DMS153 (cell line): ENCODE measurements at places on chromosomes 16 and 17.
A peak's percentile ranks its signal among the peaks of the same experiment; 100 is the strongest.

DNA sequence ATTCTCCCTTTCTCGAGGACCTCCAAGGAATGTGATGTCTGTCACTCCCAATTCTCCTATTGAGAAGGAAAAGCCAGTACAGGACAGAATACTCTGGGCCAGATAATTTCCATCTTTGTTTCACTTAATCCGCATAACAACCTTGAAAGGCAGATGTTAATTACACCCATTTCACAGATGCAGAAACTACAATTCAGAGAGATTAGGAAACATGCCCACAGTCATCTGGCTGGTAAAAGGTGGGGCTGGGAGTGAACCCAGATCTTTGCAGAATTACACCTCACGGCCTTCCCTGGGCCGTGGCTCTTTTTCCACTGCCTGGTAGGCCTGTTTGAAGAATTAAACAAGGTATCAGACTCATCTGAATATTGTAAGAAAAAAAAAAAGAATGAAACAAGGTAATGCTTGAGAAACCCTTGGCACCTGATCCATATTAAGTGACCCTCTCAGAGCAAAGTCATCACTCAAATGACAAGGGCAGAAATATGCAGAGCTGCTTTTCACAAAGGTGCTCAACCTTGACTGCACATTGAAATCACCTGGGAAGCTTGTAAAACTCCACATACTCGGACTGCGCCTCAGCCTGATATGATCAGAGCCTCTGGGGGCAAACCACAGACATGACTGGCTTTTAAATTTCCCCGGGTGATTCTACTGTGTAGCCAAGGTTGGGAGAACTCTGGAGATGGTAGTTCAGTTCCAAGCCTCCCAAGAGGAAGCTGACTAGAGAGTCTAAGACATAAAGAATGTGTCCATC, 16.6 kb upstream of the G6PC1 start:
- DNase-seq, result no peak

- DNase-seq, result no peak
These were observed 372.8 kb downstream of the TOX3 start for GRCh38 chr16:52174168-52174567.

DNA sequence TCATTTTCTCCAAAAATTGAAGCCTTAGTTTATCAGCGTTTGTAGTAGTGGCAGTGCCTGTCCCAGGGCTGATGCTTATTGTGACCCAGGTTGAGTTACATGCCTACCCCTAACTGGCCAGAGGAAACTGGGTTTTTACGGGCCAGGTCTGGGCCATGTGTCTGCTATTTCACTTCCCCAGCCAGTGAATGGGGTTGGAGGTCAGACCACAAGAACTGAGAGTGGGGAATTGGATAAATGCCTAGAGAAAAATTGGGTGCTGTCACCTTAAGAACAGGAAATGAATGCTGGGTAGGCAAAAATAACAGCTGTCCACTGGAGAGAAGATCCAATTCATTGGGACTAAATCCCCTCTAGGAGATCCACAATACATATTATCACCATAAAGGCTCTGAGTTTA, 5.2 kb downstream of the ADPRM start:
- no peak for DNase-seq

DNA sequence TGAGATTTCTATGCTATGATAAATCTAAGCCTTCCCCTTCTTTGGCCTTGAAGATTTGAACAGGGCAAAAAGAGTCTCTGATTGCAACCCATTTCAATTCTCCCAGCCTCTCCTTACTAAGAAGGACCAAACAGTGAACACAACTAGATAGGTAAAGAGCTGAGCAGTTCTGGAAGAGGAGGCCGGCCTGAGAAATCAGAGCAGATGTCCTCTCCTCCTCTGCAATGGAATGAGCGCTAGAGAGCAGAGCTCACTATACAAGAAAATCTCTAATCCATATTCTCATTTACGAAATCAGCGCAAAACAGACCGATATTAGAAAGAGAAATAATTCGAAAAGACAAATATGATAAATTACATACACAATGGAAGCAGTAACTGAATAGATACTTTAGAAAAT, 124.2 kb downstream of the CDK5R1 start:
- DNase-seq, result no peak

DNA sequence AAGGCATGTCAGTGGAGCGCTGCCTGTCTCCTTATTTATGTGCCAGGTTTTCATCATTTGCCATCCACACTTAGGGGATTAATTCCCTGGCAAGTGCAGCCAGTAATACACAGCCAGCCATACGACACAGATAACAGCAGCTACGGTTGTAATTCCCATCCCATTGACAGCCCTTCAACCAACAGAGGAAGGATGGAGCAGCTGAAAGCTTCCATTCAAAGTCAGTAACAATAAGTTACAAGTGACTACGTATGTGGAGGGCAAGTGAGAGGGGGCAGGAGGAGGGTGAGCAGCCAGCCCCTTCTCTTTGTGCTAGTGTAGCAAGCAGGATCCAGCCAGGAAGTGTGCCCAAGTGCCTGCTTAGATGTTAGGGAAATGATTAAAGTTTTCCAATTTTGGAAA, 53.8 kb upstream of the LYRM9 start:
- DNase-seq, result peak; percentile 17

DNA sequence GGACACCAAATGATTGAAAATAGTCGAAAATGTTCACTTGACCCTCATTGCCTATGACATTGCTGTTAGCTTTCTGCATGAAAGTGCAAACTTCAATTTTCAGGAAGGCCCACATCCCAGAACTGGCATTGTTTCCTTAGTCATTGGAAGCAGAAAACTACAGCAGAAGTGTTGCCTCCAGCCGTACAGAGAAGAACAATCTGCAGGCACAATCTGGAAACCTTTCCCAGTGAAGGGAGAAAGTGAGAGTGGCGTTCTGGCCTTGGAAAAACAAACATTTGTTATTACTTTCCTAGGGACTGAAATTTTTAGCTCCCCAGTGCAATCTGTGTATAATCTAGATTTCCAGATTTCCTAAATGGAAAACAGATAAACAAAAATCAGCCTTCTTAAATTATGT, 529.5 kb upstream of the RBFOX1 start:
- DNase-seq, result no peak

DNA sequence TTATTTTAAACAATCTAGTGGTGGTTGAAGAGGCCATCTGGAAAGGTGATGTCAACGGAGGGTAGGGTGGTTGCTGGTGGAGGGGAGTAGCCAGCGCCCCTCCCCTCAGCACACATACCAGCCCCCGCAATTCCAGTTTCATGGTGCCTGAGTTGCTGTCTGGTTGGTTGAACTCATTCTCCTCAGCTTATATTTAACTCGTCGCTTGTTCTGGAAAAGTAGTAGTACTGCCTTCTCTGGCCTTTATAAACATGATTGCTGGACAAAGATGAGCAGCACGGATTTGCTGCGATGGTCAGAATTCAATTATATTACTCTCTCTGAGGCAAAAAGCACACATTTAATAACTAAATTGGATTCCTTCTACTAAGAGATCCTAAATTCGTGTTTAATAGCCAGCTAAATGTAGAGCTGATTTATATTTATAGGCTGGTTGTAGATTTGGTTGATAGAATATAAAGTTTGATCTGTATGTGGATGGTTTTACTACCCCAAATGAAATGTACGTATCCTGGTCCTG, 238.0 kb upstream of the TBX2 start:
- DNase-seq, result no peak

GRCh38 chr17:58703137-58703915, 10.9 kb downstream of the RAD51C start:
- no peak for DNase-seq

GRCh38 chr17:45276031-45276430, 14.1 kb upstream of the SPATA32 start:
- no peak for DNase-seq

- DNase-seq, result no peak
These were observed 202.2 kb upstream of the CHMP6 start for GRCh38 chr17:80789356-80789902.

- DNase-seq, result no peak
These were observed 119.7 kb upstream of the MYOCD start for GRCh38 chr17:12545877-12546513.

- DNase-seq, result no peak
These were observed 126.1 kb upstream of the NUDT7 start for GRCh38 chr16:77596261-77596660.

DNA sequence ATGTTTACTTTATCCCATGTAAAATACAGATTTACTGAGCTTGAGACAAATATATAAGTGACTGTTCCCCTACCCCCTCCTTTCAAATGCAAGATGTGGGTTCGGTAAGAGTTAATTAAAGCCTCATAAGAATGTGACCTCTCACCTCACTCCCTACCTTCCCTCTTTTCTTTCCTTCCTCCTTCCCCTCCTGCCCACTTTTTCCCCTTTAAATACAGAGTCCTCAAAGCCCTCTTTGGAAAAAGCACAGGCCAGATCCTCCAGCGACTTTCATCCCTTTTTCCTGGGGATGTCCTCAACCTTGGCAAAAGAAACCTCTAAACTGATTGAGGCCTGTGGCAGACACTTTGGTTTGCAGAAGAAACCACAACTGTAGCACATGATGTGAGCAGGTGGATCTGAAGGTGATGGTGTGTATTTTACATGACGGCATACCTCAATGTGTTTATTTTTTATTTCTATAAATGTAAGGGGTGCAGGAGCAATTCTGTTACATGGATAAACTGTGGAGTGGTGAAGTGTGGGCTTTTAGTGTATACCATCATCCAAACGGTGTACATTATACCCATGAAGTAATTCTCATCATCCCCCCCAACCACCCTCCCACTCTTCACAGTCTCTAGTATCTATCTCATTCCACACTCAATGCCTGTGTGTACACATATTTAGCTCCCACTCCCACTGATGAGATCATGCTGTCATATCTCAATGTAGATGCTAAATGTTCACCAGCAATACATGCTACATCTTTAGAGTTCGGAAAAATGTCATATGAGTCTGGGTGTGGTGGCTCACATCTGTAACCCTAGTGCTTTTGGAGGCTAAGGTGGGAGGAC, 77.7 kb downstream of the XYLT1 start:
- no peak for DNase-seq

DNA sequence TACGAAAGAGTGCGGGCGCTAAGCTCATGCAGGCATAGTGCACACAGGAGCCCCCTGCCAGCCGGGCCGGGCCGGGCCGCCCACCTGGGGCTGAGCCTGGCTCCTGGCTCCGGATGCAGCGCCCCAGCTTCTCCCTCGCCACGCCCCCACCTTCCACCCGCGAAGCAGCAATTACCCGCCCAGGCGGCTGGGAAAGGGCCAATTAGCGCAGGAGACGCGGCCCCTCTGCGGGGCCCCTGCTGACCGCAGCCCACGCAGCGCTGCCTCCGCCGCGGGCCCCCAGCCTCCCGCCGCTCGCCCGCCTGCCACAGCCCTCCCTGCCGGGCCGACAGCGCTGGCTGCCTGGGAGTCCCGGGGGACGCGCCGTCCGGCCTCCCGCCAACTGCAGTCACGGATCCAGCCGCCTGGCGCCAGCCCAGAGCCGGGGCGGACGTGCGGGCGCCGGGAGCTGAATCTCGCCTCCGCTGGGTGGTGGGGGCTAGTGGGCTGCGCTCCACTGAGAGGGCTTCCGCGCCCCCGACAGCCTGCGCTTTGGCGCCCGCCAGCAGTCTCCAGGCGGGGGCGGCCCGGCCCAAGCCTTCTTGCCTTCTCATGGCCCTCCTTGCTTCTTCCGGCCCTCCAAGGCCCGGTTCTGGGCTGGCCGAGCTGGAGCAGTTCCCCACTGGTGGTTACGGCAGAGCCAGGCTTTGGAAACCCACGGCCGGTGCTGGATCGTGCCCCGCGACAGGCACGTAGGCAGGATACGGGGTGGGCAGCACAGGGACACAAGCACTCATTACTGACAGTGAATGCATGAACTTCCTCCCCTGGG, 14.9 kb upstream of the CBFB start:
- no peak for DNase-seq

DNA sequence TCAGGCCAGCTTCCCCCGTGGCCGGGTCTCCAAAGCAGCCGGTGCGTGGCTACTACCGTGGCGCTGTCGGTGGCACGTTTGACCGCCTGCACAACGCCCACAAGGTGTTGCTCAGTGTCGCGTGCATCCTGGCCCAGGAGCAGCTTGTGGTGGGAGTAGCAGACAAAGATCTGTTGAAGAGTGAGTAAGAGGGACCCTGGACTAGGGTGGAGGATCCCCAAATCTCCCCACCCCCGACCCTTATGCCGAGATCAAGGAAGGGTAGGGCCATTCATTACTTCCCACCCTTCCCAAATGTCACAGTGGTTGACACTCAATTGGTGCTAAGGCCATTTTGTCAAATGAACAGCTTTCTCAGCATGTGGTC, 1.2 kb downstream of the COASY start:
- DNase-seq, result no peak

DNA sequence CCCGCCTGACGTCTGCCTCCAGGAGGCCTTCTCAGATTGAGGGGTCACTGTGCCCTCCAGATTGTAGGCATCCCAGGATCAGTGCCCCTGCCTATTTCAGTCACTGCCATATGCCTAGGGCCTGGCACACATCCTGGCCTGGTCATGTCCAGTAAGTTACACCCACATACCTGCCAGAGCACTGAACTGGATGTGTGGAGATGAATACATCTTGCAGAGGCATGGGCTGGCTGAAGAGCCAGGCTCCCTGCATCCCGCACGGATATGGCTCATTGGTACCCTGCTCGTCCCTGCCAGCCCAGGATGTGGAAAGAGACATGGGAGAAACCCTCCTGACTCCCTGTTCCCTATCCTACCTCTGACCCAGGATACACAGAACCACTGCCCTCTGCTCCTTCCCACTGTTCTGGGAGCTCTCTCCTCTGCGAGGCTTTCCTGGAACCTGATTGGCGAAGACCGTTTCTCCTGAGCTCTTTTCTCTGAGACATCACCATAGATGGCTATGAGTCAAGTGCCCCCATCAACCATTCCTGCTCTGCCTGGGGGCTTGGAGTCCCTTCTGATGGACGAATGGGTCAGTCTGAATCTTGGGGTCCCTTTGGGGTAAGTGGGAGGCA, 40.0 kb upstream of the TAC4 start:
- DNase-seq, result no peak

GRCh38 chr17:40417258-40417608, 463 bp downstream of the TOP2A start:
- DNase-seq, result no peak

DNA sequence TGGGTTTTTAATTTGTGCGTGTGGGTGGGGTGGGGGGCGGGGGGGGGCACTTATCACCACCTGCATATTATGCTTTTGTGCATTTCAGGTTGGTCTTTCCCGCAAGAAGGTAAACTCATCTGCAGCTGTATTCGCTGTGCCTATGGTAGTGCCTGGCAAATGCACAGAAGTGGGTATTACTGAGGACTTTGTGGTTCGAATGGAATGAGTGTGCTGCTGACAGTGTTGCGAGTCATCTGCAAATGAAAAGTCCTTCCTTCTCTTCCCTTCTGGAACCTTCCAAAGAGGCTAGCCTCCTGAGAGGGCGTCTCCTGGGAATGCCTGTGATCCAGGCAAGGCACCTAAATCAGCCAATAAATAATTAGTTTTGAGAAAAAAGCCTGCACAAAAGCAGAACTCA, 532.9 kb downstream of the MAF start:
- no peak for DNase-seq

- DNase-seq, result no peak
These were observed 423 bp upstream of the ASGR2 start for GRCh38 chr17:7114875-7115614.

- DNase-seq, result peak; percentile 95
These were observed 682.1 kb upstream of the SOX9 start for GRCh38 chr17:71438631-71439146.

- no peak for DNase-seq
These were observed 10.3 kb upstream of the NFAT5 start for GRCh38 chr16:69555437-69555836.

- no peak for DNase-seq
These were observed 41.9 kb upstream of the ENDOV start for GRCh38 chr17:80372922-80373570.
